Tracheal epithelial cell (primary cell): ENCODE measurements at places on chromosomes 5 and 9. TPM values are rescaled to one million over a fixed set of nuclear protein-coding genes. Genes with fewer than 3 reads are reported as not detected.

The SLC34A3 gene
- total RNA-seq = not detected in 2 replicates

The ZNF462 gene
- 14.5 and 18.1 TPM in 2 replicates for total RNA-seq

The TUSC1 gene
- total RNA-seq = 15.7 and 23.0 TPM in 2 replicates

The EIF4E1B gene
- not detected in 2 replicates for total RNA-seq

The ST6GALNAC4 gene
- total RNA-seq = 32.0 and 37.7 TPM in 2 replicates

The INSL4 gene
- not detected in 2 replicates for total RNA-seq

The AGXT2 gene
- under 0.01 TPM in 1 of 2 replicates, not detected in the other for total RNA-seq

The GABRA1 gene
- not detected in 2 replicates for total RNA-seq

The PALM2AKAP2 gene
- 1.5 and 8.2 TPM in 2 replicates for total RNA-seq

The ISCA1 gene
- 21.2 and 22.2 TPM in 2 replicates for total RNA-seq

The CD74 gene
- 4.0 and 6.7 TPM in 2 replicates for total RNA-seq

The WWC1 gene
- total RNA-seq = 20.7 and 69.4 TPM in 2 replicates

The PDCD1LG2 gene
- 6.3 TPM in 1 of 2 replicates, not detected in the other for total RNA-seq

The IFNA2 gene
- not detected in 2 replicates for total RNA-seq

The KIF12 gene
- 2.4 TPM in 1 of 2 replicates, not detected in the other for total RNA-seq

The PROB1 gene
- total RNA-seq = 0.72 and 1.5 TPM in 2 replicates

The OXCT1 gene
- 7.0 and 8.2 TPM in 2 replicates for total RNA-seq

The OTP gene
- not detected in 2 replicates for total RNA-seq

The ARHGEF28 gene
- 36.7 and 68.7 TPM in 2 replicates for total RNA-seq

The GPR150 gene
- 0.24 and 1.1 TPM in 2 replicates for total RNA-seq

The SLC23A1 gene
- 0.24 TPM in 1 of 2 replicates, not detected in the other for total RNA-seq

The PHYHD1 gene
- total RNA-seq = 1.1 and 13.3 TPM in 2 replicates

The CEL gene
- 0.48 and 0.64 TPM in 2 replicates for total RNA-seq

The SLC46A2 gene
- total RNA-seq = not detected in 2 replicates

The TMEM8B gene
- 1.9 TPM in 2 replicates for total RNA-seq

The OCLN gene
- 38.6 and 104 TPM in 2 replicates for total RNA-seq

The ACTBL2 gene
- total RNA-seq = 0.21 and 2.2 TPM in 2 replicates
